ENCODE measurements at places on chromosomes 5 and 9.

DNA sequence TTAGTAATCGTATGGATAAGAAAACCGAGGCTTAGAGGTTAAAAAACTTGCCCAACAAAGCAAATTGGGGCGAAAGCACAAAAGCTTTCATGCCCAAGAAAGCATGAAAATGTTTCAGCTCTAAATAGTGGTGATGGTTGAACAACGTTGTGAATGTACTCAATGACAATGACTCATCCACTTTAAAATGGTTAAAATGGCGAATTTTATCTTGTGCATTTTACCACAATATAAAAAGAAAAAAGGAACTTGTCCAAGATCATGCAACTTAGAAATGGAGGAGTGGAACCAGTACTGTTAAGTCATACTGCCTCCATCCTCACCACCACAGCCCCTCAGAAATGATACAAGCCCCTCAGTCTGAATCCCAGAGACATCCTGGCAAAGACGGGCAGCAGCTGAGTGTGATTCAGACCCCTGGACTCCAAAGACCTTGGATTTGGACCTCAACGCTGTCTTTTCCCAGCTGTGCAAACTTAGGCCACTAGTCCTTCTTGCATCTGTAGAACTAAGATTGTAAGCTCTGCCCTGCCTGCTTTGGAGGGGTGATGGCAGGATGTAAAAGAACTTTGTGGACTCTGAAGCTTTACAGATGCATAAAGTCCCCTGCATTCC, 158.4 kb downstream of the GABBR2 start:
- no peak for DNase-seq

- DNase-seq = no peak
These were observed 120.2 kb downstream of the TENT4A start for GRCh38 chr5:6833406-6833805.

DNA sequence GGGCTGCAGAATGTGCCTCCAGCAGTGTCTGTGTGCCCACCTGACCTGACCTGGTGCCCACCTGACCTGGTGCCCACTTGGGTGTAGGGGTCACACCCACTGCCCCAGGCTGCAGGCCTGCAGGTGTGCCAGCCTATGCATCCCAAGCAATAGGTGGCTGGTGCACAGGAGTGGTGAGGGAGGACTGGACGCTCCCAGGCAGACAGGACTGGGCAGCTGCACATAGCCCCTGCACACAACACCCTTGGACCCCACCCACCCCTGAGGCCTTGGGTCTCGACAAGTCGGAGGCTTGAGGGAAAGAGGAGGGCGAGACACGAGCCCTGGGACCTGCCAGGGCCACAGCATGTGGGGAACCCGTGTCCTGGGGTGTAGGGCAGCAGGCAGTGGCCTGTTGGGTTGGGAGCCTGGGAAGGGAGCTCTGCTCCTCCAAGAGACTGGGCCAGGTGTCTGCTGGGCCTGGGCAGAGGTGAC, 10.8 kb upstream of the NRARP start:
- DNase-seq = no peak

DNA sequence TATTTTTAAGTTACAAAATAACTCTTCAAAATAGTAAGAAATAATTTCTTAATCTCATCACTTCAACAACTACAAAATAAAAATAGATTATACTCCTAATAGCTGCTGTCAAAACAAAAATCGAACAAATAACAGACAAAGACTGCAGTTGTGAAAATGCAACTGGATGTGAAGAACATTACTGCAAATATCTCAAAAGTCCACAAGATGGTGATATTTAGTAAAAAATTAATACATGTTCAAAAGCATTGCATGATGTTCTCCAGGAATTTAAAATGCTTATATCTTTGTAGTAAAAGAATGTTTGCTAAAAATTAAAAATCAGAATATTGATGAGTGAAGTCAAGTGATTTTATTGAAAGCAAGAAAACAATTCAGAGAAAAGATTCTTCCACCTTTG, 66.2 kb downstream of the MPDZ start:
- DNase-seq = no peak

DNA sequence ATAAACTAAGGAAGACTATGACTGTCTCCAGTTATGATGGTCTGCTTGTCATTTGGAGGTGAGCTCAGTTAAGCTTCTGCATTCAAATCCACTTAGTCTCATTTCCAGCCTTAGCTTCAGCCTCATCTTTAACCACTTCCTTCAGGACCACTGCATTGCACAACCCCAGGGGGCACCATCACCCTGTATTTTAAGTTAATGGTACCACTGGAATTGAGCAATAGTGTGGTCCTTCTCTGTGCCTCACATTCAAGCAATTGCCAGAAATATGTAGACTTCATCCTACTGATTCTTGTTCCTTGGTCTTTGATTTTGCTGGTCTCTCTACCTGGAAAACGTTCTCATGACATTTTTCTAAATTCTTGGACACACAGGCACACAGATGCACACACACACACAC, 131.5 kb upstream of the PTPN3 start:
- no peak for DNase-seq

DNA sequence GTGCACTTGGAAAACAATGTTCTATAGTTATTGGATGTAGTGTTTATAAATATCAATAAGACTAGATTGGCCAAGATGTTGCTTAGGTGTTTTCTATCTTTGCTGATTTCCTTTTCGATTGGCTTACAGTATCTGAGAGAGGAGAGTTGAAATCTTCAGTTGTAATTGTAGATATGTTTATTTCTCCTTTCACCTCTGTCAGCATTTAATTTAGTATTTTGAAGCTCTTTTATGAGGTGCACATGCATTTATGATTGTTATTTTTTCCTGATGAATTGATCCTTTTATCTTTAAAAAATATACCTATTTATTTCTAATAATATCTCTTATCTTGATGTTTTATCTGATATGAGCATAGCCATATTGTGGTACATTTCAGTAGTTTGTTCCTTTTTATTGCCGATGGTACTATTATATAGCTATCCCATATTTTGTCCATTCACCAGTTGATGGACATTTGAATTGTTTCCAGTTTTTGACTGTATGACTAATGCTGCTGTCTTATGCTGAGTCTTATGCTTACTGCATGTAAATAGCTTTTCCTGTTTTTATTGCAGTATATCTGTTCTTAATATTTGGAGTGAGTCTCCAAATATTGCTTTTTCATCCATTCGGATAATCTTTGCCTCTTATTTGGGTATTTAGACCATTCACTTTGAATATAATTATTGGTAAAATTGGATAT, 34.7 kb downstream of the ERCC6L2 start:
- DNase-seq = no peak

DNA sequence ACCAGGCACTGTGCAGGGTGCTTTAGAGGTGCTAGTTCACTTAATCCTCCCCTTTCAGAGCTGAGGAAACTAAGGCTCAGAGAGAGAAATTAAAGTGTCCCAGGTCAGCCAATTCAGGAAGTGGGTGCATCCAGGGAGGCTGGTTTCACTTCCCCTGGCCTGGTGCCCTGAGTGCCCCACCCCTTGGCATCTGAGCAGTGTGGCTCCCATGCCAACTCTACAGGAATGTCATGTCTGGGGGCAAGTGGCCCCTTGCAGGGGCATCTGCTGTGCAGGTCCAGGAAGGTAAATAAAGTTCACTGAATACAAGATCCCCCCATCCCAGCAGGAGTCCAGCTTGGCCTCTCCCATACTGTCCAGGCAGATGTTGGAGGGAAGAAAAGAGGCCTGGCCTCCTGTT, 4.4 kb upstream of the N4BP3 start:
- no peak for DNase-seq
